Non-pigmented ciliary epithelial cell (primary cell): ENCODE measurements at places on chromosomes 13 and 19.

DNA sequence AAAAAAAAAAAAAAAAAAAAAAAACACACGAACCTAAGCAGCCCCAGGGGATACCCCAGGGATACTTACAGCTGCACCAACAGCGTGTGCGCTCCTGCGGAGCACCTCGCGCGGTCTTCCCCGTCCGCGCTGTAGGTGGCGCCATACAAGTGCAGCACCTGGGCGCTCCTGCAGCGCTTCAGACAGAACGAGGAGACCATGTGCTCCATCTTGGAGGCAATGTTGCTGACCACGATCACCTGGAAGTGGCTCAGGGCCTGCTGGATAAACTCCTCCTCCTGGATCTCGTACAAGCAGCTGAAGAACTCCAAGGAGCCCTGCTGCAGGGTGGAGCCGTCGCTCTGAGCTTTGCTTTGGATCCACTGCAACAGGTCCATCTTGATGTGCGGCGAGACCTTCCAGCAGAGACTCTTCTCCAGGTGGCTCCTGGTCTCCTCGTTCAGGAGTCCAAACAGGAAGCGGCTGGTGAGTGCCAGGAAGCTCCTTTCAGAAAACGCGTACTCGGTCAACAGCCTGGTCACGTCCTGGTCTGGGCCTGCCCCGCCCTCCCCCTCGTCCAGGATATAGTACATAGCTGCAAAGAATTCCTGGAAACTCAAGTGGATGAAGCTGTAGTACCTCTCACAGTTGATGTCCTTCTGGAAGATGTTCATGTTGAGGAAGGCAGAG, 14.5 kb downstream of the NLRP12 start:
- DNase-seq = no peak

- DNase-seq = no peak
These were observed 18.7 kb downstream of the MEX3D start for GRCh38 chr19:1549332-1549945.

GRCh38 chr13:82356667-82357410, 1525.4 kb downstream of the SLITRK1 start:
- no peak for DNase-seq

DNA sequence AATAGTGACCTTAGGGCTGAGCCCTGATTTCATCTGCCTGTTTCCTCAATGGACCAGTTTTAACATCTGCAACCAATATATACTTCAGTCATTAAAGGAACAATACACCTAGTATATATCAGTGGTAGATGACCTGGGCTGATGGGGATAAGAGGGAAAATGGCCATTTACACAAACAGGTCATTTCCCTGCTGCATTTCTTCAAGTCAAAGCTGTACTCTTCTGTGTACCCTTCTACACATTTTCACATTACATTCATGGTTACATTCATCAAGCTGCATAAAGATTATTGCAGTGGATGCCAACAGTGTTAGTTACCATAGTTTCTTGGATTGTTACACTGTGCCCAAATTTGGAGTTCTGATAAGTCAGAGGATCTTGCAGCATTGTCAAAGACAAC, 81.2 kb upstream of the RAP2A start:
- DNase-seq = no peak

DNA sequence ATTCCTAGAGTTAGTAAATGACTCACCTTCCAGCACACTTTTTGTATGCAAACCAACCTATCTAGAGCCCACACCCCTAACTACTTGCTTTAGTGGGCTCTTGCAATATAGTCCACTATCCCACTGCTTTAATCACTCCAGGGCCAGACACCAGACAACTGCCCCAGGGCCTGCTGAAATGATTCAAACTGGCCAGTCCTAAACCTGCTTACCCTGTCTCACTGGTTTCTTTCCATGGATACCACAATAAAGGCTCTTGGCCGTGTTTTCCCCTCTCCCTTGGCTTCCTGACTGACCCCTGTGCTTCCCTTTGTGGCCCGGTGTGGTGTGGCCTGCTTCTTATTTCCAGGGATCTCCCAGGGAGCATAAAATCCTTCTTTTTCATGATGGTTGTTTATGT, 14.6 kb downstream of the HS6ST3 start:
- no peak for DNase-seq

- DNase-seq = no peak
These were observed 19.1 kb downstream of the TMEM150B start for GRCh38 chr19:55305983-55306562.

DNA sequence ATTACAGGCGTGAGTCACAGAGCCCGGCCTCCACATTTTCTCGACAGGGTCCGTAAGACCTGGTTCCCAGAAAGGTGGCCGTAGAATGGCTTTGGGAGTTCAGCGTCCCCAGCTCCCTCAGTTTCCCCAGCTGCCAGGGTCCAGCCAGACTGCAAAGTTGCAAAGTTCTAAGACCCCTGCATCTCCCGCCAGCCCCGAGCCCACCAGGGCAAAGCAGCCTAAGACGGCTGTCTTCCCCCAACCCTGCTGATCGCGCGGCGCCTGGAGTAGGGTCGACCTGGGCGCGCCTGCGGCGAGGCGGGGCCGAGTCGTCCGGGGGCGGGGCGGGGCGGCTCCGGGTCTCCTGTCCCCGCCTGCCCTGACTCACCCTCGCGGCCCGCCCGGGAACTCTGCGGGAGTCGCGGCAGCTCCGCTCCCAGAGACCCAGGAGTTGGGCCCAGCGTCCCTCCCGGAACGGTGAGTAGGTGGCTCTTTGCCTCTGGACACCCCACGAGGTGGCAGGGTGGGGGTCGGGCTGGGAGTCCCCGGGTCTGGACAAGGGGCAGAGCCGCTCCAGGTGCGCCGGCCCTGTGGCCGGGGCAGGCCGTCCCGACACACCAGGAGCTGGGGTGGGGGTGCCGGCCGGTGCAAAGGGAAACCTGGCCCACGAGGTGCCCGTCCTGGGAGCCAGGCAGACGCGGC, at the start of gene LRRC8E:
LRRC8E (plus strand) TSS at position 366 of the 681 bp plus-strand sequence. CDS start 7,094 bp downstream, outside the sequence.
- no peak for DNase-seq

- no peak for DNase-seq
These were observed 325.4 kb downstream of the FOXO1 start for GRCh38 chr13:40341096-40341471.

- DNase-seq = no peak
These were observed 48.2 kb downstream of the PIN1 start for GRCh38 chr19:9883231-9883758.

DNA sequence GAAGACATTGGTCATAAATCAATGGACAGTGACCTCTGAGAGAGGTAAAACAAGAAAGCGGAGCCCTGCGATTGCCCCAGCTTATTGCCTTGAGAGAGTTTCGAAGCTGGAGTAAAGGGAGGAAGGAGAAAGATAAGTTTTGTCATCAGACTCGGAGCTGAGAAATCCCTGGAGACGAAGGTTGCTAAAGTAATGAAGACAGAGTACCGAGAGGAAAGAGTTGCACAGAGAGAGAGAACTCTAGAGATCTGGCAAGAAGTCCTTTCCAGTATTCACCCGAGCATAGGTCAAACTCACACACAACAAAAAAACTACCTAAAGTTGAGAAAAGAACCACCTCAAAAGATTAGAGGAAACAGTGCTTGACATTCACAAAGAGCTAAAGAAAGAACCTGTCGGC, 472.0 kb downstream of the DACH1 start:
- no peak for DNase-seq

DNA sequence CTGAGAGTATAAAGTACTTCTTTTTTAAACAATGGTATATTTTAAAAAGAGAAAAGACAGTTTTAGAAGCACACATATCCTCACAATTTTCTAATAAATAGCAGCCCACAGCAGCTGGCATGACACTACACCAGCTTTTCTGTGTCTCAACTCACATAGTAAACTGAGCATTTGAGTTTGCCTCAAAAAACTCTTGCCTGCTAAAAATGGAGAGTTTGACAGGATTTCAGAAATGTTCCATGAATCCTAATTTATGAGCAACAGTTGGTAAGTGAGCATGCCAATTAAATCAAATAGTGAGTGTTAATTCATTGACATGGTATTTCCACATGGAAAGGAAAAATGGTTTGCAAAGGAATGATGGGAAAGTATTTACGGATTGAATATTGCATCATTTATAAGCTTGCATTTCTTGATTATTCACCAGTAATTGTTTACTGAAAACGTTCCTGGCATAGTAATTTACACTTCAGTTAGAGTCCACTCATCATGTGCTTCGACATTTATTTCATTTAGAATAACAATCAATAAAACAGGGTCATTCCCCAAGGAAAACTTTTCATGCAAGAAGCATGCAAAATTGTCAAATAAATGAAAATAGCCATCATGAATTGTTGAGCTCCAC, 323.0 kb downstream of the EFNB2 start:
- no peak for DNase-seq

GRCh38 chr13:114256547-114256946, 21.9 kb downstream of the CDC16 start:
- no peak for DNase-seq

GRCh38 chr19:13887517-13887916, 10.6 kb downstream of the NANOS3 start:
- no peak for DNase-seq

- no peak for DNase-seq
These were observed 1.1 kb downstream of the CCNE1 start for GRCh38 chr19:29812881-29813275.

GRCh38 chr13:99617474-99618255, 116.4 kb downstream of the TM9SF2 start:
- DNase-seq = no peak

DNA sequence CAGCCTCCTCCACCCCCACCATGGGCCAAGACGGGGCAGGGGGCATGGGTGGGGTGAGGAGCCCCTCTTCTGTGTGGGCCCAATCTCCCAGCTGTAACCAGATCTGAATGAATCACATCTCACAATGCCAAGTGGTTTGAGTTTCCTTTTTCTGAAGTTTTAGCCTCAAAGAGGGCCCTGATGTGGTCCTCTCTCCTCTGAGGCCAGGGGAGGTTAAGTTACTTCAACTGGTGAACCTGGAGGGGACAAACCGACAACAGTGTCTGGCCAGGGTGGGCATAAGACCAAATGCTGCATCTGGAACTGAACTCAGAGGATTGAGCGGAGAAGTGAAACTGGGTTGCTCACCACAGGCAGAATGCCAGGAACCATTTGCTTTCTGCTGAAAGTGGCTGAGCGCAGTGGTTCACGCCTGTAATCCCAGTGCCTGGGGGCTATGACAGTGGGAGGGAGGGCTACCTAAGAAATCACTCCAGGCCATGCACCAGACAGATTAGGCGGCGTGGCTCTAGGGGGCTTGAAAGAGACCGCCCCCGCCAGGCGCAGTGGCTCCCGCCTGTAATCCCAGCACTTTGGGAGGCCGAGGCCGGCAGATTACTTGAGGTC, 15.4 kb upstream of the IRGC start:
- DNase-seq = peak; percentile 45

DNA sequence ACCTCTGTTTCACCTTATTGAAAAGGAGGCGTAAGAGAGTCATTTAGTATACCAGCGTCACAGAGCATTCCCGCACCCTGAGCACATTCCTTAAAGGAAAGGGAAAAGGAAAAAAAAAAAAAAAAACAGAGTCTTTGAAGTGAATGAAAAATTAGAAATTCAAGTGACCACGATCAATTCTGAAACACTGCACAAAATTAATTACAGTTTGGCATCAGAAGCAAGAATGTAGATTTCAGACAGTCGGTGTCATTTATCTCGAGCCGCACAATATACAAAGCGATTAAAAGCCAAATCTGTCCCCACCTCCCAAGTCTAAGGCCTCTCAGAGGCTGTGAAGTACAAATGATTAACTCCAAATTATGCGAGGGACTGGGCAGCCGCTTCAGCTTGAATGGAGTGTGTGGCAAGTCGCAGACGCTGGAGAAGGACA, 173.7 kb upstream of the ZNF507 start:
- DNase-seq = no peak

DNA sequence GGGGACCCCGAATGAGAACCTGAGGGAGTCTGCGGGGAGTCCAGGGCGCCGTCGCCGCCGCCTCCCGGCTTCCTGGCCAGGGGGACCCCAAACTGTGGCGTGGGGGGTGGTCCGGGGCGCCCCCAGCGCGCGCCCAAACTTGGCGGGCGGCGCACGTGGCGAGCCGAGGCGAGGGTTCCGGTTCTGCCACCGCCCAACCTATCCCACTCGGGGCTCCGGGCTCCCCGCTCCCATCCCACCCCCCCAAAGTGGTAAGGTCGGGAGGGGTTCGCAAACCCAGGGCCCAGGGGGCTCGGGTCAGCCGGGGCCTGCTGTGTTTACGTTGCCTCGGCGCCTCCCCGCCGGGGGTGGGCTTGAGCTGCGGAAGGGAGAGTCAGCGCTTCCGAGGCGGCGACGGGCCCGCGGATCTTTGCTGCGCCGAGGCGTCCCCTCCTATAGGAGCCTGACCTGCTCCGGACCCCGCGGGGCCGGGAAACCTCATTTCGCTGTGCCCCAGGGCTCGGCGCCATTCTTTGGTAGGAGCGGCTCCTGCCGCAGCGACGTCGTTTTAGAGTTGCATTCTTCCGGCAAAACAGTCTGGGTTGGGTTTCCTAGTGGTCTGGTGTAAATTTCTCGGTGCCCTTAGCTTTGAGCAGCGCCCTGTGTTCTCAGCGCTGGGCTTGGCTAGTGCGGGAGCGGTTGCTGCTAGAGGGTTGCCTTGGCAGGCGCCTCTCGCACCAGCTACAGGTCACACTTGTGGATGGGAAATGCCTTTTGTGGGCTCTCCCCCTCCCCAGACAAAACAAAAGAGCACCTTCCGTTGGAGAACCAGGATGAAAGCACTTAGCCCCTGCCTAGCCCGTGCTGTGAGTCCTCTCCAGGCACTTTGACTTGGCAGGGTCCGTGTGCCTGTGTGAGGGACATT, 1.2 kb downstream of the DAZAP1 start:
- DNase-seq = no peak

DNA sequence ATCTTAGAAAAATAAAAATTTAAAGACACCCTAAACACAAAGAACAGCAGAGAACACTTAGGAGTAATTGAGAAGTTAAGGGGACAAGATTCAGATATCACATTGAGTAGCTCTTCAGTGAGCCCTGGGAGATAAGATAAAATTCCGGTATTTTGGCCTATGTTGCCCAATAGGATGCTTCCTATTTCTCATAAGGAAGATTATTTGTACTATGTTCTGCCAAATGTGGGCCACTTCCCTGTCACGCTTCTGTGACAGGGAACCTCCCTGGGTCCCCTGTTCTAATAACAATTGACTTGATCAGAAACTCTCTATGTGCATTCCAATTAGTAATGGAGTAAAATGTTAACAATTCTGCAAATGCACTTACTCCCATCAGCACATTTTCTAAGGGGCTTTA, 310.7 kb downstream of the MYO16 start:
- no peak for DNase-seq

DNA sequence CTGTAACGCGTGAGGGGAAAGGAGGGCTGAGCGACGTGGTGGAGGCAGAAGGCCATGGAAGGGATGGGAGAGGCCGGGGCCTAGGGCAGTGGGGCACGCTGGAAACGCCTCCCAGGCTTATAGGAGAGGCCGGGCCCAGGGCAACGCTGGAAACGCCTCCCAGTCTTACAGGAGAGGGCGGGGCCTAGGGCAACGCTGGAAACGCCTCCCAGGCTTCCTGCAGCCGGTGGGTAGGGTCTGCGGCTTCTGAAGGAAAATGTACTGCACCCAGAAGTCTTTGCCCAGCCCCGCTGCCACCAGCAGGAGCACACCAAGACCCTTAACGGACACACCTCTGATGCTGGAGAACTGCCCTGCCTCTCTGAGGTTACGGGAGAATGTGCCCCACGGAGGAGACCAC, 9.1 kb downstream of the CACTIN start:
- DNase-seq = no peak
